ENCODE measurements at places on chromosomes 13 and 19.

- DNase-seq: no peak
These were observed 1.6 kb downstream of the CILP2 start for GRCh38 chr19:19539698-19540063.

GRCh38 chr13:90896002-90896401, 451.5 kb upstream of the MIR17HG start:
- no peak for DNase-seq

- no peak for DNase-seq
These were observed 15.7 kb downstream of the ACTL9 start for GRCh38 chr19:8682931-8683330.

DNA sequence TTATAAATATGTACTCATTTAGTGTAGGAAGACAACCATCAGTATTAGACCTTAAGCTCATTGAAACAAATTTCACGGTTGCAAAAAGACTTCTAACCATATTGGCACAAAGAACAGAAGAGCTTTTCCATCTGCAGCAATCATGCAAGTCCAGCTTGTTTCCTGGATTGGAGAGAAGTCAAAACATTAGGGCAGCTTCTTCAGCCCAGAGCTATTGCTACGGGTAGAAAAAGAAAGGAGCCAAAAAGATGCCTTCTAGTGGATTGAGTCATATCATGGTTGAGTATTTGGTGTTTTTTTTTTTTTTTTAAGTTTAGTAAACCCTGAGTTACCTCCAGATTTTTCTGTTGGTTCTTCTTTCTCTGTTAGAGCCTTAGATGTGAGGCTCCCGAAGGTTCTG, 99.8 kb downstream of the WDFY2 start:
- DNase-seq: no peak

DNA sequence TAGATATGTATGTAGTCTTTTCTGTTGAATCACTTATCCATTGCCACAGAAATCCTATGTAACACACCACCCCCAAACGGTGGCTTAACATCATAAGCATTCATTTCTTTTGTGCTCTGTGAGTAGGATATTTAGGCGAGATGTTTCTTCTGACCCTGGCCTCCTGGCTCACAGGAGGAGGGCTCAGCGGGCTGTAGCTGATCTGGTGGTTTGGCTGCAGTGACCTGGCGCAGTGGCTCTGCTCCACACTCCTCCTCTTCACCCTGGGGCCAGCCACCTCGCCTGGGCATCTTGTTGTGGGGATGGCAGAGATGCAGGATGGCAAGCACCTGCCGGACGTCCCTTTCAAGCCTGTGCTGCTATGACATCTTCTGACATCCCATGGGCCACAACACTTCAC, 147.1 kb upstream of the IRS2 start:
- no peak for DNase-seq

GRCh38 chr13:46855166-46855565, 41.7 kb downstream of the HTR2A start:
- no peak for DNase-seq

DNA sequence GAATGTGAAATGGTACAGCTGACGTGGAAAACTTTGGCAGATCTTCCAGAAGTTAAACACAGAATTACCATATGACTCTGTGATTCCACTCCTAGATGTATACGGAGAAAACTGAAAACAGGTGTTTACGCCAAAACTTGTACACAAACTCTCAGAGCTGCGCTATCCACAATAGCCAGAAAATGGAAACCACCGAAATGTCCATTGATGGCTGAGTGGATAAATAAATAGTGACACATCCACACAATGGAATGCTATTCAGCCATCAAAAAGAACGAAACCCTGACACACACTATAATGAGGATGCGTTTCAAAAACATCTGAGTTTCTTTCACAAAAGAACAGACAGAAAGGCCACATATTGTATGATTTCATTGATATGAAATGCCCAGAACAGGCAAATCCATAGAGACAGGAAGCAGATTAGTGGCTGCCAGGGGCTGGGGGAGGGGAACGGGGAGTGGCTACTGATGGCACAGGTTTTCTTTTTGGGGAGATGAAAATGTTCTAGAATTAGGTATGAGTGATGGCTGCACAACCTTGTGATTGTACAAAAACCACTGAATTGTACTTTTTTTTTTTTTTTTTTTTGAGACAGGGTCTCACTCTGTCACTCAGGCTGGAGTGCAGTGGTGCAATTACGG, 33.0 kb downstream of the IL12RB1 start:
- DNase-seq: no peak

GRCh38 chr19:58546019-58546530, 2.2 kb downstream of the TRIM28 start:
- DNase-seq: no peak

DNA sequence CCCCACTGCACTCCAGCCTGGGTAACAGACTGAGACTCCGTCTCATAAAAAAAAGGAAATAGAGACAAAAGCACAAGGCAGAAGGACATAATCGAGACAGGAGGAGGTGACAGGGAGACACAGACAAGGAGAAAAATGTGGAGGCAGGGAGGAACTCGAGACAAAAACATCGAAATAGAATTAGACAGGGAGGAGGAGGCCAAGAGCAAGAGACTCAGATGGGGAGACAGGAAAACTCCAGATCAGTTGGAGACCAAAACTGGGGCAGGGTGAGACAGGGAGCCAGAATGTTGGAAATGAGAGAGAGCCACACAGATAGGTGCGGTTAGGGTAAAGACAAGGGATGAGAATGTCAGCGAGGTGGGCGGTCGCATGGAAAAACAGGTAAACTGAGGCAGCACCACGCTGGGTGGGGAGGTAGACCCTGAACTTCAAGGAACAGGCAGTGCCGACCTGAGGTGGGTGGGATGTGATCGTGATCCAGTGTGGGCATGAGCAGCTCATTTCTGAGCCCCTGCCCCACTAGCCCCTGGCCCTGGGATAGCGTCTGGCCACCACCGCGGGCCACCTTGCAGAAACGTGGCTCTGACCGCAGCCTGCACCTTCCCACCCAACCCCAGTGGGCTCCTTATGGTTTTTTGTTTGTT, 15.2 kb downstream of the CYTH2 start:
- no peak for DNase-seq

GRCh38 chr13:41139296-41139966, 6.8 kb upstream of the KBTBD6 start:
- no peak for DNase-seq

GRCh38 chr13:110413016-110413675, 106.1 kb downstream of the COL4A2 start:
- DNase-seq: no peak

DNA sequence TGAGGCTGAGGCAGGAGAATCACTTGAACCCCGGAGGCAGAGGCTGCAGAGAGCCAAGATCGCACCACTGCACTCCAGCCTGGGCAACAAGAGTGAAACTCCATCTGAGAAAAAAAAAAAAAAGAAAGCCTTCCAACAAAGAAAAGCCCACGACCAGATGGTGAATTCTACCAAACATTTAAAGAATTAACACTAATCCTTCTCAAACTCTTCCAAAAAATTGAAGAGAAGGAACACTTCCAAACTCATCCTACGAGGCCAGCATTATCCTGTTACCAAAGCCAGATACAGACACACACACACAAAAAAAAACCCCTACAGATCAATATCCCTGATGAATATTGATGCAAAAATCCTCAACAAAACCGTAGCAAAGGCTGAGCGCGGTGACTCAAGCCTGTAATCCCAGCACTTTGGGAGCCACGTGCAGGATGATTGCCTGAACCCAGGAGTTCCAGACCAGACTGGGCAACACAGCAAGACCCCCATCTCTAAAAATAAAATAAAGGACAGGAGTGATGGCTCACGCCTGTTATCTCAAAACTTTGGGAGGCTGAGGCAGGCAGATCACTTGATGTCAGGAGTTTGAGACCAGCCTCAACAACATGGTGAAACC, 6.2 kb upstream of the EVI5L start:
- no peak for DNase-seq

DNA sequence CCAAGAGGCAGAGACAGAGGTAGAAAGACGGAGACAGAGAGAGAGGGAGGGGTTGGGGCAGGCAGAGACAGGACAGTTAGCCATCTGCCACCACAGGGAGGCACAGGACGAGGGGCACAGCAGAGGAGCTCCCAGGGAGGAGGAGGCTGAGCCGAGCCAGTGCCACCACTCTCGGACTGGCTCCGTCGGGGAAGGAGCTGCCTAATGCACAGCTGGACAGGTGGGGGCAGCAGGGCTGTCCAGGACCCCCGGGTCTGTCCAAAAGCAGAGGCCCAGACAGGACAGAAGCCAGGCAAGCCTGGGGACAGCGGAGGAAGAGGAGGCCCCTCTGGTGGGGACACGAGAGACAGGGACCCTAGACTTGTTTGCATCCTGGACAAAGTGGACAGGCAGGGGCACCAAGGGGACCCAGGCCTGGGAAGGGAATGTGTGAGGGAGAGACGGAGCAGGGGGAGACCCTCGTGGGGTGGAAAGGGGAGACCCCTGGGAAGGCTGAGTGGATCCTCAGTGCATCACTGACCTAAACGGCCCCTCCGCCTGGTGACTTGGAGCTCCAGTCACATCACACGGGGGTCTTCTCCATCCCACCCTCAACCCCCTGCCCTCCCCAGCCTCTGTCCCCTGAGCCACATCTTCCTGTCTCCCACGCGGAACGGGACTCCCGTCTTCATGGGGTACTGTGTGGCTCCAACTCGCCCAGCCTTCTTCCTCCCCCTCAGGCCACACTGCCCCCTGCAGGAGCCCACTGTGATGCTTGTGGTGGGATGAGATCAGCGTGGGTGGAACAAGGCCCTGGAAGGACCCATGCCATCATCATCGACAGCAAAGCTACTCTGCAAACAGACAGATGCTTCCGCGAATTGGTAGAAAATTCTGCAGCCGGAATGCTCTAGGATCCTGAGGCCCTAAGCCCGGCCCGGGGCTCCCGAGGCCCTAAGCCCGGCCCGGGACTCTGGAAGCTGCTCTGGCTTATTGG, 915 bp downstream of the F10 start:
- DNase-seq: peak; percentile 59

DNA sequence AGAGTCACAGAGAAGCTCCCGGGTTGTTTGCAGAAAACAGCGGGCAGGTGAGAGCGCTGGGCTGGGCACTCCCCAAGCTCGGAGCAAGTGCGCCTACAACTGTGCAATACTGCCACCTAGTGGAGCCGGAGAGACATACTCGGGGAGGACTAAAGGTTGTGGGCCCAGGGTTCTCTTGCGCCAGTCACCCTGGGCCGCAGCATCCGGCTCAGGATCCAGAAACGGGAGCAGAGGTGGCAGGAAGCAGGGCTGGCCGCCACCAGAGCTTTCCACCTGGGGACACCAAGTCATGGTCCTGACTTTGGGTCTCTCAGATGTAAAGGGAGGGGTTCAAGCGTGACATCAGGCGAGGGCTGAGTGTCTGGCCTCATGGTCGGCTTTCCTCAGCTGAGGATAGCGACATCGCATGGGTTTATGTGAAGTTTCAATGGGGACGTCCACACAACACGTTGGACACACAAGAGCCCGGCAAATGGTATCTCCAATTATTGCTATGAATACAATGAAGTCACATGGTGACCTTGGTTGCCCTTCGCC, 11.2 kb upstream of the KLK4 start:
- DNase-seq: peak; percentile 92

- DNase-seq: no peak
These were observed 19.9 kb upstream of the DHRS12 start for GRCh38 chr13:51823863-51824262.

DNA sequence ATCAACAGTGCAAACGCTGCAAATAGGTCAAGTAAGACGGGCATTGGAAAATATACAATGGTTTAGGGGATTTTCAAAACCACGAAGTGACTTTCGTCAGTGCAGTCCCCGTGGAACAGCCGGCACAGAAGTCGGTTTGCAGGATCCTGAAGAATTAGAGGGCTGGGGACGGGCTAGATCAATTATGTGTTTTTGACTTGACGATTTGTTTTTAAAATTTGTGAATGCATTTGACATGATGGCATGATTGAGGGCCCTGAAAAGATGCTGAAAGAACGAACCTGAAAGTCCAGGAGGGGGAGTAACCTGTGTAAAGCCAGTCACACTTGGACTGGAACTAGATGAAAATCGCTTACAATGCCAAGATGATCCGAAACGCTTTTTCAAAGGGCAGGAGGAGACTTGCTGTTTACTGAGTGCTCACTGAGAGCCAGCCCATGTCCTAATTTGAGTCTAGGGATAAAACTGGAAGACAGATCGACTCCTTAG, 8.9 kb upstream of the DGKH start:
- DNase-seq: no peak

DNA sequence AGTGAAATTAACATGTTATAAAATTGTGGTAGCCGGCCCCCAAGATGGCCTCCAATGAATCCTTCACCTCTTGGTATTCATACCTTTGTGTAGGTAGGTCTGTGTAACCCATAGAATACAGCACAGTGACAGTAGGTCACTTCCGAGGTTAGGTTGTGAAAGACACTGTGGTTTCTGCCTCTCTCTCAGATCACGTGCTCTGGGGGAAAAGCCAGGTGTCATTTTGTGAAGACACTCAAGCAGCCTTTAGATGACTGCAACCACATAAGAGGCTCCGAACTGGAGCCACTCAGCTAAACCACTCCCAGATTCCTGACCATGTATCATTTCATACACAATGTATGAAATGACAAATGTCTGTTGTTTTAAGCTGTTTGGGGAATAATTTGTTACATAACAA, 9.8 kb upstream of the USPL1 start:
- no peak for DNase-seq

DNA sequence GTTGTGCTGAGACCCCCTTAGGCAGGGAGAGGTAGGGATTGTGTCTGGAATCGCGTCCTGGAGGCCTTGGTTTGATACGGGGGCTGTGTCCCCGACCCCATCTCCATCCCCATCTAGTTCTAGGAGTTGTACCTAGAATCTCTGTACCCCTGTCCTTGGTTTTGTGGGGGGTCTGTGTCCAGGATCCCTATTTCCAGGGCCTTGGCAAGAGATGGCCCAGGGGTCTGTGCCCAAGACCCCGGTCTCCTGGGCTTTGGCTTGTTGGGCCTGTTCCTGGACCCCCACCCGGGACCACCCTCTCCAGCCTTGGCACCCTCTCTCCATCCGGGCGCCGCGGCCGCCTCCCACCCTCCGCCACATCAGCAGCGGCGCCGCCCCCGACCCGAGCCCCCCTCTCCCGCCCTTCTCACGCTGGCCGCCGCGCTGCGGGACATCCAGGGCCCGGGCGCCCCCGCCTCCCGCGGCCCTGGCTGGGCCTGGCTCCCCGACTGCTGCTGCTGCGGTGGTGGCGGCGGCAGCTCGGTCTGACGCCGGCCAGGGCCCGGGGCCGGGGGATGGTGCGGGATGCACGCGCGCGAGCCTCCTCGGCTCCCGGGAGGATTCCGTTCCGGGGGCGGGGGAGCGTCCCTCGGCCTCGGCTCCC, at the start of gene NUMBL:
Gene NUMBL (minus strand): TSS at position 602 of the 643 bp plus-strand sequence. CDS start 168 bp downstream, at position 434.
- DNase-seq: no peak

- DNase-seq: no peak
These were observed 997 bp upstream of the GPC6 start for GRCh38 chr13:93225610-93226009.

- no peak for DNase-seq
These were observed 20.8 kb upstream of the OR7A17 start for GRCh38 chr19:14906711-14907110.

Measured in iPS-NIHi11 (cell line).